ENCODE measurements at places on chromosomes 7 and 10. TPM values are rescaled to one million over a fixed set of nuclear protein-coding genes. Genes with fewer than 3 reads are reported as not detected.

EPO gene
- not detected for total RNA-seq

KDM7A gene
- total RNA-seq: 47.2 TPM

PRKAR2B gene
- 81.0 TPM for total RNA-seq

SNCG gene
- not detected for total RNA-seq

ABCB1 gene
- total RNA-seq: 26.1 TPM

SMKR1 gene
- 0.77 TPM for total RNA-seq

TFEC gene
- total RNA-seq: 0.21 TPM

CPA2 gene
- total RNA-seq: not detected

UPK3B gene
- total RNA-seq: 1.8 TPM

CAV1 gene
- total RNA-seq: 0.30 TPM

RSPH10B2 gene
- 0.50 TPM for total RNA-seq

CEP55 gene
- total RNA-seq: 0.63 TPM

CFAP70 gene
- 2.6 TPM for total RNA-seq

ADRA2A gene
- total RNA-seq: not detected

GPRIN2 gene
- total RNA-seq: not detected

STEAP2 gene
- total RNA-seq: not detected

VSTM4 gene
- not detected for total RNA-seq

Data from T-helper 17 cell (primary cell).